EL (cell line): ENCODE measurements at places on chromosomes 16 and 17.

DNA sequence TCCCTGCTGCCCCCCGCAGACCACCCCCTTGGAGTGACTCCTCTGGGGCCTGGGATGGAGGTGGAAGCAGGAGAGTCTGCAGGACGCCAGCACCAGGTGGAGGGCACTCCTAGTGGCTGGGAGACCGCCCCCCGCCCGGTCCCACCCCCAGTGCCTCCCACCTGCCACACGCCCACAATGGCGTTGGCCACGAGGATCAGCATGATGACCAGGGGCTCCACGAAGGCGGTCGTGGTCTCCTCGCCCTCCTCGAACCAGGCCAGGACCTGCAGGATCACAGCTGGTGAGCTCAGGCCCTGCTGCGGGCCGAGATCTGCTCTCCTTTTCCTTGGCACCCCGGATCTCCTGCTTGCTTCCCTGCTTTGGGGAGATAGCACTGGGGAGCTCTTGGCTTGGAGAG, 12.8 kb downstream of the ATP2A3 start:
- DNase-seq, result no peak

DNA sequence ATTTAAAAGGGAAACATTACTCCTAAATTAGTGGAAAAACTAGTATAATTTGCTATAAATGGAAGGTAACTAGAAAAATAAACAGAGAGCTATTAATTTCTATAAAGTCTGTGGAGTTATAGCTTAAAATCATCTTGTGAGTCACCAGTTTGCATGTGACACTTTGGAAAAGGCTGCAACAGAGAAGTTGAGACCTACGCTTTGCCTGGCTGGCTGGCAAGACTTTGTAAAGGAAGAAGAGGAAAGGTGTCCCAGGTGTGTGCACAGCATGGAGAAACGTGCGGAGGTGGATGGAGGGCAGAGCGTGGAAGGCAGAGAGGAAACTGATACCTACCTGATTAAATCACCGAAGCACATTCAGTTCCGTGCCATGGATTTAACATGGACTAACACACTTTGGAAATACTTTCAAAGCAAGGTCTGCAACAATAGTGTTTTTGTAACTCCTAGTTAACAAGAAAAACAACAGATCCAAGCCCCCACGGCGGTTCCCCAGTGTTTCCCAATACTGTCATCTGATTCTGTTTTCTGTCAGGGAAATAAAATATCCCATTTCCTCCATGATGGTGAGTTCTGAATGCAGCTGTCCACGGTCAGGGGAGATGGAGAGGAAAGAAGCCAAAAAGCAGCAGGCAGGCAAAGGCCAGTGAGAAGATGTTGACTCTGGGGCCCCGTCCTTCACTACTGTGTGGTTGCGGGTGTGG, 134.8 kb downstream of the XYLT1 start:
- no peak for DNase-seq

DNA sequence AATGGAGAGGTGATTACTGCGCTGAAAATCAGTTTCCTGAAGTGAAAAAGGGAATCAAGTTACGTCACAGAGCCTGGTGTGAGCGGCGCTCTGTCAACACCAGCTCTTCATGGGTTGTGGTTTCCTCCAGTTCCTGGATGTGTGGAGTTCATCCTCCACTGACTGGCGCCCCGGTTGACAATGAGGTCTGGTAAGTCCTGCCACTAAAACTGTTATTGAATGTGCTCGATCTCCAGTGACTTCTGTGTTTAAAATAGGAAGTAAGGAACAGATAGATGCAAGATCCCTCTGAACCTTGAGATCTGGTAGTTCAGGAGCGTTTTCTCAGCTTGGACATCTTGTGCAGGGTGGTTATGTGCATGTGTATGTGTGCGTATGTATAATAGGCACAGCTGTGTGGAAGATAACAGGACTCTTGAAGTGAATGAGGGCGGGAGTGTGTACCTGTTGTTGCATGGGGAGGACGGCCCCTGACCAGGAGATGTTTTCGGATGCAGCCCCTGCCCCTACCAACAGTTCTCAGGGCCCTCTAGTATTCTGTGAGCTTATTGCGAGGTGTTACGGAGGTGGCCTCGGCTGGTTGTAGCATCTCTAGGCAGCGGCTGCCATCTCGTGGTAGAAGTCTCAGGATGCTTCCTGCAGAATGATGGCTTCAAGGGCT, 22.0 kb upstream of the GOT2 start:
- DNase-seq, result peak; percentile 64

- peak; percentile 29 for DNase-seq
These were observed 11.7 kb upstream of the TMIGD1 start for GRCh38 chr17:30345527-30346075.

DNA sequence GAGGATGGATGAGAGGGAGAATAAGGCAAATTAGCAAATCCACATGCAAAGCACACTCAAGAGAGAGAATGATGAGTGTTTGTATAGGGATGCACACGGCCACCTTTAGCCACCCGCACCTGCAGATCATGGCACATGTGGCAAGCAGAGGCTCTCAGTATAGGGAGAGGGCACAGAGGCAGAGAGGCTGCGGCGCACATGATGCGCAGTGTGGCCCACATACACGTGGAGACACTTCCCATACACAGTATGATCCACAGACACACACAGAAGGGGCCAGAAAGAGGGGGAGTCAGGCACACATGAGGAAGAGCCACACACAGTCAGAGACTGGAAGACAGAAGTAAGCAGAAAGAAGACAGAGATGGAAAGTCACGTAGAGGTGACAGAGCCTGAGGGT, 6.5 kb upstream of the CHD3 start:
- DNase-seq, result no peak

DNA sequence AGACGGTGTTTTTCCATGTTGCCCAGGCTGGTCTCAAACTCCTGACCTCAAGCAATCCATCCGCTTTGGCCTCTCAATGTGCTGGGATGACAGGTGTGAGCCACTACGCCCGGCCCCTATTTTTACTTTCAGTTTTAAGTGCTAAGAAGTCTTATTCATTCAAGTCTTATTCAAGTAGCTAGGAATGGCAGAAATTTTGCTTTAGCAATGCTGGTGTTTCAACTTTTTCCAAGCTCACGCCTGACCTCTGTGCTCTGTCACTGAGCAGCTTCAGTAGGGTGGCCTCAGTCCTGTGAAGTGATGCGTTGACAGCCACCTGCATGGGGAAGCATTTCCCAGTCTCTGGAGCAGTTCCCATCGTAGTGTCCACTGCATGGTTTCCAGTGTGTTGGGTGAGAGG, 12.9 kb downstream of the ZNF750 start:
- DNase-seq, result no peak

GRCh38 chr17:80473701-80474100, 2.7 kb downstream of the NPTX1 start:
- DNase-seq, result no peak

DNA sequence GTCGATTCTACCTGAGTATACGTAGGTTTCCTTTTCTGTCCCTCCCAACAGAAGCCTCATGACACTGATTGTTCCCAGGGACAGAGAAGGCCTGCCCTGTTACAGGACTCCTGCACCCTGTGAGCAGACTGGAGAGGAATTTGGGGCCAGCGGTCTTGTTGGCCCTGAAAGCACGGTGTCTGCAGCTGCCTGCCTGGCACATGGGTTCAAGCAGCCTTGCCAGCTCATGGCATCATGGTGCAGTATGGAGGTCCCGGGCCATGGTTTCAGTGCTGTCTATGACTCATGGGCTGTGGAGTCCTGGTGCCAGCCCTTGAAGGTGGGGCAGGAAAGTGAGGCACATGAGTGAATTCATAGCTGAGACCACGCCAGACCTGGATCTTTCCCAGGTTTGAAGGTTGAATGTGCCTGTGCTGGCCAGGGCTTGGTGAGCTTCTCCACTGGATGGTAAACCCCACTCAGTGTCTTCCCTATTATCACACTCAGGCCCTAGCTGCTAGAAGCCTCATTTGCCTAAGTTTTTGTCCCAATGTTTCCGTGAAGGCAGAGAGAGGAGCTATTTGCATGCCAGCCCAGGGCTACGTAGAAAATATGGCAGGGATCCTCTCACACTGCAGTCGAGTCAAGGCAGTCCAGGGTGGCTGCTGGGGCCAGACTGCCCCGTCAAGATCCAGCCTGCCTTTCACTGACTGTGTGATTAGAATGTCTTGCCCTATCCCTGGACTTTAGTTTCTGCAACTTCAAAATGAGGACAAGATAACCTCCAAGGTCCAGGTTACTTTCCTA, 277.2 kb upstream of the CCL2 start:
- DNase-seq, result no peak

GRCh38 chr16:57424583-57424982, 20.0 kb downstream of the CCL17 start:
- no peak for DNase-seq

DNA sequence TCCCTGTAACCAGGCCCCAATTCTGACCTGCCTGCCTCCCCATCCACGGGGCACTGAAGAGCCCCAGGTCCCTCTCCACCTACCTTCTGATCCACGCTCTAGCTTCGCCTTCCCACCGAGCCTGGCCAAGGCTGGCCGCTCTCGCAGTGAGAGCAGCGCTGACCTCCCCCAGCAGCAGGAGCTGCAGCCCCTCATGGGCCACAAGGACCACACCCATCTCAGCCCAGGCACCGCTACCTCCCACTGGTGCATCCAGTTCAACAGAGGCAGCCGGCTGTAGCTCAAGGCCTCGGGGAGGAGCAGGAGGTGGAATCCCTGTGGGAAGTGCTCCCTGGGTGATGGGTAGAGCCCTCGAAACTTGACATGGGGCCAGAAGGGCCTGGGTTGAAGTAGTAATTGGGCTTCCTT, 8.4 kb upstream of the PLEKHG4 start:
- DNase-seq, result no peak

- DNase-seq, result peak; percentile 55
These were observed 2.2 kb downstream of the JUP start for GRCh38 chr17:41784207-41784744.

DNA sequence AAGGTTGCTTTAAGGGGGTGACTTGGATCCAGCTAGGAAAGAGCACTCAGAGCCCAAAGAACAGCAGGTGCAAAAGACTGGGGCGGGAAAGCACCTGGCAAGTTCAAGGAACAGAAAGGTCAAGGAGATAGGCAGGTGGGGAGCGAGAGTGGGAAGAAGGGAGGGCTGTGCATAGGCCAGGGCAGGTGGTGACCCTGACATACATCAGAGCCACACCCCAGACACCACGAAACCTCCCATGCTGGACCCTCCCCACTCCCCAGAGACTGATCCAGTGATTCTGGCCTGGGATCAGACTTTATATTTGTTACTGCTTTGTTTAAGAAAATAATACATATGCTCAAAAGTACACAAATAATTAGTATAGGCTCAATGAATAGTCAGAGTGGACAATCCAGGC, 48.5 kb upstream of the RBFOX3 start:
- no peak for DNase-seq

- peak; percentile 76 for DNase-seq
These were observed 1.0 kb upstream of the RHOT1 start for GRCh38 chr17:32141258-32141657.

- DNase-seq, result no peak
These were observed 110.6 kb downstream of the METRNL start for GRCh38 chr17:83190004-83190385.

- DNase-seq, result no peak
These were observed 40.5 kb upstream of the CLEC18B start for GRCh38 chr16:74461826-74462225.

DNA sequence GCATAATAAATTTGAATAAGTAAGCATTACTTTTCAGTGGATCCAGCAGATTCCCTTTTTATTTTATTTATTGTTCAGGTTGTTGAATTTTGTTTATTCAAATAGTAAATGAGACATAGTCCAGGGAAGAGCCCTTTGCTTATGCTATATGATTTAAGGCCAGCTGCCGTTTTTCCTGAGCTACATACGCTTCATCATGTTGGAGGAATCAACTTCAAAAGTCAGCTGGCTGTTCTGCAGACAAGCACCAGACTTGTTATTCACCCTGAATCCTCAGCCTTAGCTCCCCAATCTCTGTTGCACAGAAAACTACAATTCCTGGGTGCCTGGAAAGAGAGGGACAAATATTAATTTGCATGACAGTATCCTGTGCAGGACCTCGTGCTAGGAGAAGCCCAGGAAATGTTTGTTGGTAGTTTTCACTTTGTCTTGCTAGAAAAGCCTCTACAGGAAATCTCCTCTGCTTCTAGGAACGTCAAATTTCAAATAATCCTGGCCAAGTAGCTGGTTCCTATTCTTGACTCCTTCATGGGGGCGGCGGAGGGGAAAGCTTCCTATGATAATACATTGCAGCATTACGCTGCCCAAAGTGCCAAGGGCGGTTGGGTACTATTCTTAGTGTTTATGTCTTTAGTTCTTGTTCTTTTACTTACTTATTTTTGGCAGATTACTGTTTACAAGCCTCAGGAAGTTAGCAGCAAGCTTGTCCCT, 101.6 kb downstream of the PRKCA start:
- no peak for DNase-seq

DNA sequence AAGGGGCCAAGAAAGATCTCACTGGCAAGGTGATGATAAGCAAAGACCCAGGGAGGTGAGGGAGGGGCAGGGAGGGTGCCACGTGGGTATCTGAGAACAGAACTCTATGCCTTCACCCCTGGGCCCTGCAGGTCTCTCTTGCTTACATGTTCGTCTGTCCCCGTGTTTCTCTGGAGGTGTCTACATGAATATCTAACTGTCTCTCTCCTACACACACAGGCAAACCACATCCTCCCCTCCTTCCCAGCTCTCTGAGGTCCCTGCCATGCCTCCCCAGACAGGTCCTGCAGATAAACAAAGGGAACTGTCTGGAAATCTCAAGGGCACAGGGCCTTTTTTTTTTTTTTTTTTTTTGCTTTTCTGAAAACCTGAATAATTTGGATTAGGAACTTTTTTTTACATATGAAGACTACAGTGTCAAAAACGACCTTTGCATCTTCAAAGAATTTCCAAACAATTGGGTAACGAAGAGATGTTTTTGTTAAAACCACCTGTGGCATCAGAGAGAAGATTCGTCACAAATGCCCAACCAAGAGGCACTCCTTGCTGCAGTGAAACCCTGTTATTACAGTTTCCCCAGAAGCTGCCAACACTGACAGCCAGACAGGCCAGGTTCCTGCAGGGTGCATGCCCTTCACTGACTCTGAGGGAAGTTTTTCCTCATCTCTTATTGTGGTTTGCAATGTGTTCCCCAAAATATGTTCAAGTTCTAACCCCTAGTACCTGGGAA, 17.8 kb downstream of the PLLP start:
- DNase-seq, result no peak

GRCh38 chr17:82655038-82655479, 6.8 kb upstream of the WDR45B start:
- DNase-seq, result peak; percentile 23

DNA sequence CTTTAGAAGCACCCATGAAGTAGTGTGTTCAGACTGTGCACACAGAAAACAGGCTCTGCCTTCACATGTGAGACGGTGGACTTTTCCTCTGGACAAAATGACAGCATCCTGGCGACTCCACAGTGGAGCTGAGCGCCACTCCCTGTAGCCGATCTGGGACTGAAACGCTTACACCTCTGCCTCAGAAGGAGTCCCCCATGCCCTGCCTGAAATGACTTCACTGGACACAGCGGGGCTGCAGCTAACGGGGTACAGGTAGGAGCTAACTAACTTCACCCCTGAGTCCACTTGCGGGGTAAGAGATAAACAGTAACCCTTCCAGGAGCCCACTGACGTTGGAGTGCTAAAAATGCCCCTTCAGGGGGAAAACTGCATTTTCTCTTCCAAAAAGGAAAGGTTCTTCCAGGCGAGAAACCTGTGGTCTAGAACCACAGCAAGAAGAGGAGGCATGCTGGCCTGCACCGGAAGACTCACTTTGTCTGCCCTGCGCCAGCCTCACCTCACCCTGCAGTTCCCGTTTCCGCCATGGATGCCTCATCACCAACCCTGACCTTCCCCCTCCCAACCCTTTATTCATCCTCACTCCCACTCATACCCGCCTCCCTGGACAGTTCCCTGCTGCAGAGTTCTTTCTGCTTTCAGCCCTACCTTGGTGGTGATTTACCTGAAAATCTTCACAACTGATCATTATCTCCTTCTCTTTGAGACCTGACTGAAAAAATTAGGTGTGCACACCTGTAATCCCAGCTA, 19.4 kb upstream of the ENDOV start:
- no peak for DNase-seq
